ENCODE measurements at places on chromosomes 4 and X. TPM values are rescaled to one million over a fixed set of nuclear protein-coding genes. Genes with fewer than 3 reads are reported as not detected.

Gene ANK2
- 289 TPM for total RNA-seq

Gene SRPK3
- total RNA-seq = 38.0 TPM

Gene ARHGEF38
- not detected for total RNA-seq

Gene DCAF12L2
- not detected for total RNA-seq

Gene ABCG2
- 0.75 TPM for total RNA-seq
